Activated naive CD4-positive, alpha-beta T cell treated with anti-CD3 and anti-CD28 coated beads, Interleukin-2, amount 50 U/mL, for 16 hours (primary cell): ENCODE measurements at places on chromosomes 1 and 21.

- no peak for DNase-seq
These were observed 292.0 kb upstream of the ADAMTS5 start for GRCh38 chr21:27258742-27259448.

DNA sequence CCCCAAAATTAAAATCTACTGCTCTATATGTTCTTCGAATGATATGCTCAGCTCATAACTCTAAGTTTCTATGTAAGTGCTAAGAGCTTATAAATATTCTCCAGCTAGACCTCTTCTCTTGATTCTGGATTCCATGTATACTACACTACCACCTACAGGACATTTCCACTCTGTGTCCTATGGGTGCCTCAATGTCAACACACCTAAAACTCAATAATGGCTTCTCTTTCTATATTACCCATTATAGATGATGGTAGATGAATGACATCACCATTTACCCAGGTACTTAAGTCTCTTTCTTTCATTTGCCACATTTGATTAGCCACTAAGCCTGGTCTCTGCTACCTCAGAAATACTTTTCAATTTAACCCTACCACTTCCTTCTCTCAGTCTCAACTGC lies 41.3 kb downstream of the TBX19 start:
- no peak for DNase-seq

DNA sequence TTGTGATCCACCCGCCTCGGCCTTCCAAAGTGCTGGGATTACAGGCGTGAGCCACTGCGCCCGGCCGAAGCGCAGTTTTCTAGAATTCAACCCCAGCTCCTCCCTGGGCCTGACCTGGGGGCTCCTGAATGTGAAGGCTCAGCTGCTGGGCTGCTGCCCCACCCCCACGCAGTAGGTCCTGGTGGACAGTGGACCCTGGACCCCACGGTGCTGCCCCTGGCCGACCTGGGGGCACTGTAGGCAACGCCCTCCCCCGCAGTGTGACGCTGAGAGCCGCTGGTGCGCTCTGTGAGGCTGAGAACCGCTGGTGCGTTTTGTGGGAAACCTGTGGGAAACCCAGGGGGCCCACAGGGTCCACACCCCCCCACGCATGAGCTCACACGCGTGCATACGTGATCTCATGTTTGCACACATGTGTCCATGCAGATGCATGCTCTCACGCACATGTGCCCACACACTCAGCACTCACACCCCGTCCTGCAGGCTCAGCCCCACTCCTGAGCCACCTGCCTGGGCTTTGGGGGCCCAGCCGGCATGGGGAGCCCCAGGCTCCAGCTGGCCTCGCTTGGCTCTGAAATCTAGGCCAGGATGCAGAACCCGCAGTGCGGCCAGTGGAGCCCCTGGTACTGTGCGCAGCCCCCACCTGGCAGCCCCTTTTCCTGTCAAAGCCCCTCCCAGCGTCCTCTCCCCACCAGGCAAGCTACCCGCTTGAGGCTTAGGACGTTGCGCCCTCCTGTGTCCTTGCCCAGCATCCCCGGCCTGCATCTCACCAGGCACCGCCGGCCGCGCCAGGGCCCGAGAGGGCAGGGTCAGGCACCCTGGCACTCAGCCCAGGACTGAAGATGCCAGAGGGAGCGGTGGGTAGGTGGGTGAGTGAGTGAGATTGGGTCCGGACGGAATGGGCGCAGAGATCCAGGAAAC lies 67.7 kb downstream of the COL18A1 start:
- no peak for DNase-seq

DNA sequence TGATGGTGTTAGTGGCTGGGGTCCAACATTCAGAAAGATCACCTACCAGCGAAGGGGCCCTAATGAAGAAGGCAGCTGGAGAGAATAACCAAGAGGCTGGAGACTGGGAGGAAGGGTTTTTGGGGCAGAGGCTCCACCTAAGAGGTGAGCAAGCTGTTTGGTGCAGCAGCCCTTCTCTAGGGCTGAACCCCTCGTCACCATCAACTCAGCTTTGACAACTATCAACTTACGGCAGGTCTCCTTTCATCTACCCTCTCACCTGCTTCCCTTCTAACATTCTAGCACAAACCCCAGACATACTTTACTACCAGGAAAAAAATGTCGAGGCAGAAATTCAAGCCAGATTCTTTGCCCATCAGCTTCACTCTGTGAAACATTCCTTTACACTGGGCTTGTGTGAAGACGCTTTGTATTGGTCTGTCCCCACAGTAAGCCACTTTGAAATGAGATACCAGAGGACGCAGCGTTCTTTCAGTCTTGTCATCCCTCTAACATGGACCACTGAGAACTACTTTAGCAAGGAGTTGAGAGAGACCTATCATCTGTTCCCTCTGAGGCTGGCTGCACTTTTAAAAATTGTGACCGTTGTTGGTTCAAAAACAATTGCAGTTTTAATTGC lies 84.6 kb downstream of the RAVER2 start:
- DNase-seq, result no peak

DNA sequence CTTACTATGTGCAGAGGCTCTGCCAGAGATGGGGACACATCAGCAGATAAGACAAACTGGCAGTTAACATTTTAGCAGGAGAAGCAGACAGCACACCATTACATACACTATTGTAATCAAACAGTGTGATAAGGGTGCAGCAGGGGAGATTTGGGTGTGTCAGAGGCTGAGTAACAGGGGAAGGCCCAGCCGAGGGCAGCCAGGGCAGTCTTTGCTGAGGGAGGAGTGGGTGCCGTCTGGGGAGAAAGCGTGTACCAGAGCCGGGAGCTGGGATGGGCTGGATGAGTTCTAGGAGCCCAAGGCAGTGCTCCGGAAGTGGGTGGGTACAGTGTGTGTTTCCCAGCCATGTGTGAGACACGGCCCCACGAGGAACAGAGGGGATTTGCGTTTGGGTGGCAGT lies 31.2 kb downstream of the KCNA10 start:
- no peak for DNase-seq

- DNase-seq, result peak; percentile 4
These were observed 21.9 kb upstream of the PLEKHG5 start for GRCh38 chr1:6513320-6513801.

- DNase-seq, result no peak
These were observed 38.2 kb downstream of the MRPL39 start for GRCh38 chr21:25569084-25569483.

- no peak for DNase-seq
These were observed 140.6 kb downstream of the ZNF281 start for GRCh38 chr1:200269256-200269655.

DNA sequence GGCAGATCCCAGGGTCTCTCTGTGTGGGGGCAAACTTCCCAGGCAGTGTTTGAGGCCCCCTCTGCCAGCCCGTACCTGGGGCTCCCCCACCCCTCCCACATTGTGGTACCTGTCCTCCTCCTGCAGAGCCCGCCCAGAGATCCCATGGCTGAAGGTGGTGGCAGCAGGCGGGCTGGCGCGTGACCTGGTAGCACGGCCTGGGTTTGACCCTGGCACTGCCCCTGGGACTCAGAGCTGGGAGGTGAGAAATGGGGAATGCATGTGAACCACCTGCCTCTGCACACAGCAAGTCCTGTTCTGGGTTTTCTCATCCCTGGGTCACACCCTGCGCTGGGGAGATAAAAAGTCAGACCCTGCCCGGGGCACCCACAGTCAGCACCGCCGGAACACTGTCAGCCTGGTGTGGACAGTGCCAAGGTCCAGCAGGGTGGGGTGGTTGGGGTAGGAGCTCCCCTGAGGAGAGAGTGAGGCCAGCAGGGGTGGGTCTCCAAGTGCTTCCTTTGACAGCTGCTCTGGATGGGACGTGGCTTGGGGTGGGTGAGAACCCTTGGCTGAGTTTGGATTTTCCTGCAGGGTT lies 11.8 kb downstream of the AGRN start:
- no peak for DNase-seq

- DNase-seq, result no peak
These were observed 12.1 kb upstream of the TSPEAR start for GRCh38 chr21:44723177-44724131.

DNA sequence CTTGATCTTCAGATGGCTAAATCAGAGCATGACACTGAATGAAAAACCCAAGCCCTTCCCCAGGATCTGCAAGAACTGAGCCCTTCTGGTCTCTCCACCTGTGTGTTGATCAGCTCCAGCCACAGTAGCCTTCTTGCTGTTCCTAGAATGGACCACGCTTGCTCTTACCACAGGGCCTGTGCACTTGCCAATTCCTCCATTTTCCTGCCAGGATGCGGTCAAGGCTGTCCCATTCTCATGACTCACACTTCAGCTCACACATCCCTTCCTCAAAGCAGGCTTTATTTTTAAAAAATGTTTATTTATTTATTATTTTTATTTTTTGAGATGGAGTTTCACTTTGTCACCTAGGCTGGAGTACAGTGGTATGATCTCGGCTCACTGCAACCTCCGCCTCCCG lies 43.6 kb upstream of the GRHL3 start:
- no peak for DNase-seq

- no peak for DNase-seq
These were observed 70.9 kb downstream of the PRDM16 start for GRCh38 chr1:3139871-3140361.

GRCh38 chr1:147515045-147515869 lies 26.0 kb upstream of the BCL9 start:
- DNase-seq, result no peak

- no peak for DNase-seq
These were observed 157.0 kb upstream of the COA6 start for GRCh38 chr1:234216116-234216703.

GRCh38 chr1:97392701-97393100 lies 528.1 kb downstream of the DPYD start:
- DNase-seq, result no peak

DNA sequence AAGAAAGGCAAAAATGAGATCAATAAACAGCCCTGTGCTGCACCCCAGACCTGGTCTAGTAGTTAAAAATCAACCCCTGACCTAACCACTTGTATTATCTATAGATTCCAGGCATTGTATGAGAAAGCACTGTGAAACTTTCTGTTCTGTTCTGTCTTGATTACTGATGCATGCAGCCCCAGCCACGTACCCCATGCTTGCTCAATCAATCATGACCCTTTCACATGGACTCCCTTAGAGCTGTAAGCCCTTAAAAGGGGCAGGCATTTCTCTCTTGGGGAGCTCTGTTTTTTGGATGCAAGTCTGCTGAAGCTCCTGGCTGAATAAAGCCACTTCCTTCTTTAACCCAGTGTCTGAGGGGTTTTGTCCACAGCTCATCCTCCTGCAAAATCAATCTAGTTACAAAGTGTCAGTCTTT lies 24.2 kb upstream of the CD34 start:
- no peak for DNase-seq

DNA sequence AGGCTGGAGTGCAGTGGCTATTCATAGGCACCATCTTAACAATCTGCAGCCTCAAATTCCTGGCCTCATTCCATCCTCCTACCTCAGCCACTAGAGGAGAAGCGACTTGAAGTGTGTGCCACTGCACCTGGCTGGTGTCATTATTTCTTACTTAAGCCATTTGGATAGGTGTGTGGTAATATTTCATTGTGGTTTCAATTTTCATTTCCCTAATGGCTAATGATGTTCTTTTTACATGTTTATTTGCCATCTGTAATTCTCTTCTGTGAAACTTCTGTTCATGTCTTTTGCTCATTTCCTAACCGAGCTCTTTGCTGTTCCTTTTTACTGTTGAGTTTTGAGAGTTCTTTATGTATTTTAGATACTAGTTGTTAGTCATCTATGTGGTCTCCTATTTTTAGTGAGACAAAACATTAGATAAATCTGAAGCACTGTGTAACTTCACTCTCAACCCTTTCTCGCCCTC lies 66.8 kb downstream of the SLC27A3 start:
- DNase-seq, result no peak

DNA sequence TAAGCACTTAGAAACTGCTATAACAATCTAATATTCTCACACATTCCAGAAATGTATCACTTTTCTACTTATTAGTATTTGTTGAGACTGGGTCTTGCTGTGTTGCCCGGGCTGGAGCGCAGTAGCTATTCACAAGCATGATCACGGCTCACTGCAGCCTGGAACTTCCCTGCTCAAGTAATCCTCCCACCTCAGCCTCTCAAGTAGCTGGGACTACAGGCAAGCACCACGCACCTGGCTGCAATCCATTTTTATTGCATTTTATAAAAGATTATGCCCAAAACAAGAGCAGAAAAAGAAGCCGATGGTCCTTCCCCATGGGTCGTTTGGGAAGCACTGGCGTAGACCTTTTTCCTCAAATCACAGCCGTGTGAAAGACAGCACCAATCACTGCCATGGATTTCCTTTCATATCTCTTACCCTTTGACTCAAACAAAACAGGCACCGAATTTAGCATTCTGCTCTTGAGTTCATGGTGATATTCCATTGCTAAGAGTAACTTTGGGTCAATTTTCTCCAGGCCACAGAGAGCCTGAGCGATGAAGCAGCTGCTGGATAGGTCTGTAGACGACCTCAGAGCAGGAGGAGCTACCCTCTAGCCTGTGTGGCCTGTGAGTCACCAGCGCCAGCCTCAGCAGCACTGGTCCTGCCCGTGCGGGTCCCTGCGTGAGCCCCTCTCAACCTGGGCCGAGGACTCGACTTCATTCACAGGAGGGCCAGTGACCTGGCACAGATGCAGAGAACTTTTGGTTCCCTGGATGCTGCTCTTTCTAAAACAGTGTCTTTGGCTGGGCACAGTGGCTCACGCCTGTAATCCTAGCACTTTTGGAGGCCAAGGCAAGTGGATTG lies 80.8 kb downstream of the PIK3CD start:
- no peak for DNase-seq

- no peak for DNase-seq
These were observed 87.3 kb upstream of the CTTNBP2NL start for GRCh38 chr1:112308716-112309115.

- DNase-seq, result no peak
These were observed 318.1 kb downstream of the CAMTA1 start for GRCh38 chr1:7103361-7103782.

GRCh38 chr1:228109962-228110488 lies 926 bp upstream of the MRPL55 start:
- no peak for DNase-seq

- DNase-seq, result no peak
These were observed 48.4 kb downstream of the CCN1 start for GRCh38 chr1:85628791-85629531.

DNA sequence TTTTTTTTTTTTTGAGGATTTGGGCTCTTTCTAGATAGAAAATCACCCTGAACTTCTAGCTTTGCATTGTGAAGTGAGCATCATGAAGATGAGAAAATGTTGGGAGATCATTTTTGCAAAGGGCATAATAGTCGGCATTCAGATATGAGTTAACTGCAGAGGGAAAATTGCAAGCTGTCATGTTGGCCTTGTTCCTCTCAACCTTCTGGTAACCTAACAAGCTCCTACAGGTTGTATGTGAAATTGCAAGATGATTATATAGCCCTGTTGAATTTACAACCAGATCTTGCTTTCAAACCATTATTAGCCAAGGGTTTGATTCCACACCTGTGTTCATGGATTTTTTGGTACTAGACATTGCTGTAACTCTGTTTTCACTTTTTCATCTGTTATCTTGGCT lies 2.2 kb downstream of the ELOA start:
- no peak for DNase-seq

GRCh38 chr21:25568246-25568645 lies 39.0 kb downstream of the MRPL39 start:
- peak; percentile 40 for DNase-seq
